Activated T-helper 17 cell treated with anti-CD3 and anti-CD28 coated beads, Interleukin-2, amount 50 U/mL, for 72 hours (primary cell): ENCODE measurements at places on chromosomes 3 and 15.

DNA sequence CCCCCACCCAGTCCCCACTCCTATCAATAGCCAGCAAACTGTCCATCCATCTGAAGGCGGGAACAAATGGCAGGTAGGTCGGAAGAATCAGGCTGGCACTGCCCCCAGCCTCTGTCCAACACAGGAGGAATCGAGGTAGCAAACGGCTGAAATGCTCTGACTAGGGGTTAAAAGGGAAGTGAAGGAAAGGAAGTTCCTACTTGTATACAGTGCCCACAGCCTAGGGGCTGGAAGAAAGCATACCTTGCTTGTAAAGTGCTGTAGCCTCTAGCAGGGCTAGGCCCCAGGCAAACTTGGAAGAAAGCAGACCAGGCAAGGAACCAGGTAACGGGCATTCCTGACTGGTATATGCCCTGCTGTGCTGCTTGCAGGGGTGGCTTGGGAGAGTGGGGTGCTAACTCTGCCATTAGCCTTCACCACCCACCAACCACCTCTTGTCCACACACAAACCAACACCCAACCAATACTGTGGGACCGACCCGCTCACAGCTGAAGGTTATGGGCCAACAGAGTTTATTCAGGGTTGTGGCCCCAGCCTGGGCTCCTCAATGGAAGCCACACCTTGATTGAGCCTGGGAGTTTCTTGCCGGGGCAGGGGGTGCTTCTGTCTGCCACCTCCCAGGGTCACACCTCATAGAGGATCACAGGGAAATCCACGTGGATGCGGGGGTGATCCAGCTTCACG is 2.4 kb downstream of the TUSC2 start:
- ATAC-seq, result no peak

DNA sequence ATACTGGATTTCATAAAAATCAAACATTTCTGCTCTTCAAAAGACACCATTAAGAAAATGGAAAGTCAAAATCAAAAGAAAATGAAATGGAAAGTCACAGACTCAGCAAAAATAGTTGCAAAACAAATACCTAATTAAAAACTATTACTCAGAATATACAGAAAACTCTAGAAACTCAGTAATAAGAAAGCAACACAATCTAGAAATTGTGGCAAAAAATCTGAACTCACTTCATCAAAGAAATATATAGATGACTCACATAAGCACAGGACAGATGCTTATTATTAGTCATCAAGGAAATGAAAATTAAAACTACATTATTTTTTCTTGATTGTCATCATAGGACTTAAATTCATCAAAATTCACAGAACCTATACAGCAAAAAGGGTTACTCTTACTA is 430.0 kb downstream of the SHQ1 start:
- peak; percentile 81 for ATAC-seq

- no peak for ATAC-seq
Measured at GRCh38 chr15:55008421-55008820, 188.3 kb downstream of the RSL24D1 start.

GRCh38 chr15:70512772-70513362 is 250.5 kb downstream of the UACA start:
- ATAC-seq, result peak; percentile 78

- no peak for ATAC-seq
Measured at GRCh38 chr3:174101244-174101643, 703.7 kb downstream of the NLGN1 start.

DNA sequence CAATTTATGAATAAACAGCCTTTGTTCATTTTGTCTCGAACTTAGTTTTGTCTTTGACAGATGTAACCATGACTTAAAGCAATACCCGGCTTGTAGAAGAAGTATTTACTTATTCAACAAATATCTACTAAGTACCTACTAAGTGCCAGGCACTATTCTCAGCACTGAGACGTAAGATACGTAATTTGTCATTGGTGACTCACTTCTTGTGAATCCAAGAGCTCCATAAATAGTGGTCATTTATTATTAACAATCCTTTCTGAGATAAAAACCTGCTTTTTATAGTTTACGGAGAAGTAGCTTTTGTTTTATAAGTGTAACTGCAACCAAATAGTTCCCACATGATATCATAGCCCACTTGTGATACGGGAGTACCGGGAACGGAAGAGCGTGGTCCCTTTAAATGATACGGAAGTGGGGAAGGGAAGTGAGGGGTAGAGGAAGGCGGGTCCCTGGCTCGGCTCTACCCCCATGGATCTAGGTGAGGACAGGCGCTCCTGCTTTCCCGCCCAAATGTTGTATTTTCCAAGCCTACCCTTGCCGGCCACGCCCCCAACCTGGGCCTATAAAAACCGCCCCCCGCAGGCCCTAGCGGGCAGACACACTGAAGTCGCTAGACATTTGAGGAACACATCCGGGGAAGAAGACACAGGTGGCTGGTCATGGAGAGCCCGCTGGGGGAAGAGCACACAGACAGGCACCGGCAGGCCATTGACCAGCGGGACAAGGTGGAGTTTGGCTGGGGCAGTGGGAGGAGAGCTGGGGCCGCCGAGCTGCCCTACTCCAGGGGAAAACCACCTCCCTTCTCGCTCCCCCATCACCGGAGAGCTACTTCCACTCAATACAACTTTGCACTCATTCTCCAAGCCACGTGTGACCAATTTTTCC is at the start of gene SAMMSON:
TSS of gene SAMMSON (plus strand) at position 594 of the 888 bp plus-strand sequence.
- ATAC-seq, result no peak

- ATAC-seq, result no peak
Measured at GRCh38 chr3:139448104-139448503, 28.2 kb downstream of the RBP2 start.

DNA sequence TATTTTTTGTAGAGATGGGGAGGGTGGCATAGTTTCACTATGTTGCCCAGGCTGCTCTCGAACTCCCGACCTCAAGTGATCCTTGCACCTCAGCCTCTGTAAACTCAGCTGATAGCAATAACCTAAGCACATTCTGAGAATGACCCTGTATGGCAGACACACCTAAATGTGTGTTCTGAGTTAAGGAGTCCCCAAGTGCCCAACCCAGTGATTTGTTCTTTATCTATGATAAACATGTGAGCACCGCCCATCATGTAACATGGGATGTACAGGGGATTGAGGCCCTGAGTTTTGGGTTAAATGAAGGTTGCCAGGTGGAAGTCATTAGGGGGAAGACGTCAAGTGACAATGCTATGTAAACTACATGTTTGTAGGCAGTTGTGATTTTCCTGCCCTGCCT is 5.7 kb downstream of the NCEH1 start:
- ATAC-seq, result no peak
